HTR-8/SVneo (cell line): ENCODE measurements at places on chromosomes 2 and 18.

DNA sequence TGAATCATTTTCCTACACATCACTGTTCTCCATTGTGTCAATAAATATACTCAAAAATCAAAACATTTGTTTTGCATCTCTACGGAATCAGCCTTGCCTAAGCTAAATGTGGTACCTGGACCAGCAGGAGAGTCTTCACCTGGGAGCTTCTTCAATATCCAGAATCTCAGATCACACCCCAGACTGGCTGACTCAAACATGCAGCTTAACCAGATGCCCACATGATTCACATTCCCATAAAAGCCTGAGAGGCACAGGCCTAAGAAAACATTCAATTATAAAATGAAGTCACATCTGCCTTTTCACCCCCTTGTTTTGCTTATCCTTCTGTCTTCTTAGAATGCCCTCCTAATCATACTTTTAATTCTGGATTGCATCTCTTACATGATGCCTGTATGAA lies 1045.5 kb upstream of the NXPH2 start:
- no peak for DNase-seq

DNA sequence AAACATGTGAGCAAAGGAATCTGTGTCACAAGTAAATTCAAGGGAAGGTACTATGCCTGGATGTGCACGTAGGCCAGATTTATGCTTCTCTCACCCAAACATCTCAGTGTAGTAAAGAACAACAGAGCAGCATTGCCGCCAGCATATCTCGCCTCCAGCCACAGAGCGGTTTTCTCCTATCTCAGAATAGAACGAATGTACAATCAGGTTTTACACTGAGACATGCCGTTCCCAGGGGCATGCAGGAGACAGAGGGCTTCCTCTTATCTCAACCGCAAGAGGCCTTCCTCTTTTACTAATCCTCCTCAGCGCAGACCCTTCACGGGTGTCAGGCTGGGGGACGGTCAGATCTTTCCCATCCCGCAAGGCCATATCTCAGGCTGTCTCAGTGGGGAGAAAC lies 175.3 kb downstream of the RPIA start:
- DNase-seq, result no peak

DNA sequence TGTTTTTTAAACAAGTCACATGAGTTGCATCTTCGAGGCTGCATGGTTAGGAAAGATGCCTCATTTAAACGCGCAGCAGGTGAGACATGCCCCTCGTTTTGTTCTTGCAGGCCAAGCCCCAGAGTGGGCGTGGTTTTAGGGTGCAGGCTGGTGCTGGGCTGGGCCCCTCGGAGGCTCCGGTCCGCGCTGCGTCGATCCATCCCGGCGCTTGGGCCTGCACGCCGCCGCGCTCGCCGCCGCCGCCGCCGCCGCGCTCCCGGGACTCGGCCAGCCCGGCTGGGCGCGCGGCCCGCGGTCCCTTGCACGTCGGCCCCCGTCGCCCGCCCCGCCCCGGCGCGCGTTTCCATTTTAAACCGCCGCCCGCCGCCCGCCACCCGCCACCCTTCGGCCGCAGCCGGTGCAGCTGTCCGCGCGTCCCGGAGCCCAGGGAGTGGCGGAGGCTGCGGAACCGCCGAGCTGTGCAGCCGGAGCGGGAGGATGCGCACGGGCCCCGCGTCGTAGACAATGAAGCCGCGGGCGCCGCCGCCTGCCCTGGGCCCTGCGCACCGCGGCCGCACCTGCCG lies 175.5 kb downstream of the AGAP1 start:
- DNase-seq, result peak; percentile 60

- DNase-seq, result no peak
Observed at GRCh38 chr2:146048141-146048540, 1528.2 kb upstream of the ZEB2 start.

- no peak for DNase-seq
Observed at GRCh38 chr2:80030135-80030534, 274.4 kb downstream of the LRRTM1 start.

GRCh38 chr2:178502751-178503150 lies 22.5 kb downstream of the PLEKHA3 start:
- DNase-seq, result no peak

DNA sequence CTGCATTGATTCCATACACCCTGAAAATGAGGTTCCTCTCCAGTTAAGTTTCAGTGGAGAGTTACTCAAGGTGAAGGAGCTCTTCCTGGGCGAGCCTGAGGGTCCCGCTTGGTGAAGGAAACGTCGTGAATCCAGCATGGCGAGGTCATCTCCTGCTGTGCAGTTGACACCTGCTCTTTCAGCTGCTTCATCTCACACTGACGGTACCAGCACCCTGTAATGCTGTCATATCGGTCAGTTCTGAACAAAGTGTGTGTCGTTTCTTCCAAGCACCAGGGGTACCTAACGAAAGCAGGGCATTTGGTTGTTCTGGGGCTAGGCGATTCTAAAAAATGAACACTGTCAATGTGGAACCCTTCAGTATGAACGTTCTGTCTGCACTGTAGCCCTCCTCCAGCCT lies 52.6 kb downstream of the ITGB1BP1 start:
- no peak for DNase-seq

- DNase-seq, result no peak
Observed at GRCh38 chr18:3605954-3606443, 156.0 kb downstream of the TGIF1 start.

- DNase-seq, result no peak
Observed at GRCh38 chr2:236123716-236124115, 44.5 kb downstream of the GBX2 start.

DNA sequence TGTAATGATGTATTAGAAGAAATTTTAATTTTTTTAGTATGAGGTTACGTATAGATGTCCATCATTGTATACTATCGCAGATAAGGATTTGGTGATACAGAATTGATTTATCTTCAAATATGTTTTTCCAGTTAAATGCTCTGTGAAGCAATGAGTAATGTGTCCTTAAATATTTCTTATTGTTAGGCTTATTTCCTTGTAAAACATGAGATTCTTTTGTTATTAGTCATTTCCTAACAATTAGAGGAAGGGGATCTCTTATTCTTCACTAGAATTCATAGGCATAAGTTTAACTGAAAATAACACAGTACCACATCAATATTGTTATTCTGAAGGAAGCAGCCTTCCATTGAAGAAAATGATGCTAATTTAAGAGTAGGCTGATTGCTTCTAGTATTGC lies 15.5 kb upstream of the OTX1 start:
- no peak for DNase-seq

DNA sequence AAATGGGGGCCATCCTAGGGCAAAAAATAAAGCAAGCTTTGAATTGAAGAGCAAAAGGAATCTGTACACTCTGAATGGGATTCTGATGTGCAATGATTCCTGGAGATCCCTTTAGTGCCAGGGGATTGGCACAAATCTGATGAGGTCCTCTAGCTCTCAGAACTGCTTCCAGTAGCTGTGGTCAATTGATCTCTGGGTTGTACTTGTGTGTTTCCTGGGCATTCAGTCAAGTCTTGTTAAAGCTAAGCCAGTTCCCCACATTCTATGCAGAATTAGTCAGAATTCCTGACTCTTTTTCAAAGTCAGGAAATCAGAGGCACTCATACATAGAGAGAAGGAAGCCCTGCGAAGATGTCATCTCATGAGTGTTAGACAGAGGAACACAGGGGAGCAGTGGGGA lies 161.3 kb downstream of the DNER start:
- no peak for DNase-seq

DNA sequence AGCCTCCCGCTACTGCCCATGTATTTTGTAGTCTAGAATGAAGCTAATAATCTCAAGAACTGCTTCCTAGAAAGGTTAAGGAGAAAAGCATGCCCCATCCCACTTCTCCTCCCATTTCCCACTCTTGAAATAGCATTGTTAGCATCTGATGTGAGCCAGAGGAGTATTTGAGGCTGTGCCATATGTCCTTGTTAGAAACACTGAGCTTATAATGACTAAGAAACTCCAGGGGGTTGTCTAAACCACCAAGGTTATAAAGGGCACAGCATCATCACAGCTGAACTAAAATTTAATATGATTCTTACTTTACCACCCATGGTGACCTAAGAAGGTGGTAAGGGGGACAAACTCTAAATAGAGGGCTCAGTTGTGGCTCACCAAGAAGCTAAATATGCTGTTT lies 16.6 kb downstream of the TSPYL6 start:
- DNase-seq, result no peak

GRCh38 chr2:58957188-58957840 lies 716.2 kb upstream of the FANCL start:
- DNase-seq, result no peak

DNA sequence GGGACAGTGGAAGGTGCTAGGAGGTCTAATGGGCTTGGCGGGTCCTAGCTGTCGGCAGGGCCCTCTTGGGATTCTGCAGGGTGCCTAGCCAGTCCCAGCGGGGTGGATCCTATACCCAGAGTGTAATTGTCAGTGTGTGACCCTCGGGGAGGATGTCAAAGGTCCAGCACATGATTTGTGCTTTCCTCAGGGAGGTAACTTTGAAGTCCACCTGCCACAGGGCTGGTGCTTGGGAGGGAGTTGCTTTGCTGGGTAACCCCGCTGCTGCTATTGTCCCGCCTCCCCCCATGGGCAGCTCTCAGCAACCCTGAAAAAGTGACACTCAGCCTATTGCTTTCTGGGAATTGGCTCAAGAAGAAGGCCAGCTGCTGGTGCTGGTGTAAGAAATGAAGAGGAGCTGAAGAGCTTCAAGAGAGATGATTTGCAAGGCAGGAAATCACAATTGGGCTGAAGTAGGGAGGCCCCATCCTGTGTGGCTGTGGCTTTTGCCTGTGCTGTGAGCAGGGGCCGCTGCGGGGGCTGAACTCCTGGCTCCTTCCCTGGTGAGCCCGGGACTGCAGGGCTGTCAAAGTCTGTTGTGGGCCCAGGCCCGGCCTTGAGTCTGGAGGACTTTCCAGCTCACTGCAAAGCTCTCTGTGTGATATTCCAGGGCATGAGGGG lies 36.4 kb downstream of the EMILIN2 start:
- DNase-seq, result no peak

GRCh38 chr2:240478346-240479110 lies 43.1 kb downstream of the GPC1 start:
- DNase-seq, result no peak

DNA sequence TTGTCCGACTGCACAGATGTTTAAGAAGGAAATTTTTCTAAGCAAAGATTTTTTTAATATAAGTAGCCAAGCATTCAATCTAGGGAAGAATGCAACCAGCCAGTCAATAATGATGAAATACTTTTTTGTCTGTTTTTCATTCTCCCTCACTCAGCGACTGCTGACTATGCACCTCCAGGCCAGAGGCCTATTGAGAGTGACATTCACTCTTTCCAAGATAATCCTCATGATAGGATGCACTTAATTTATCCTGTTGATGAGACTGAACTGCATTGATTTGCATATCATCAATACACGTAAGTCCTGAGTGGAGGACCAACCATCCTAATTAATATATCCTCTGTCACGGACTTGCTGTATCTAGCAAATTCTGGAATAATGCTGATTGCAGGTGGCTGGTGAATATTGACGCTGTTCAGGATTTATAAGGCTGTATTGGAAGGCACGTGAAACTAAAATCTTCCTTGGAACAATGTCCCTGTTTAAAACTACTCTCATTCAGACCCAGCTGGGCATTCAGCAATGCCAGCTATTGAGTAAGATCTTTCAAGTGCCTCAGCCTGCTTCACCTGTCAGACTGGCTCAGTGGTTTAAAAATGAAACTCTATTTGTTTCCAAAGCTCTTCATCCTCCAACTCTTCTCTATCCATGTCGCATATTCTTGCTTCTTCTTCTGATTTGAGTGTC lies 142.2 kb downstream of the MAP2 start:
- no peak for DNase-seq

DNA sequence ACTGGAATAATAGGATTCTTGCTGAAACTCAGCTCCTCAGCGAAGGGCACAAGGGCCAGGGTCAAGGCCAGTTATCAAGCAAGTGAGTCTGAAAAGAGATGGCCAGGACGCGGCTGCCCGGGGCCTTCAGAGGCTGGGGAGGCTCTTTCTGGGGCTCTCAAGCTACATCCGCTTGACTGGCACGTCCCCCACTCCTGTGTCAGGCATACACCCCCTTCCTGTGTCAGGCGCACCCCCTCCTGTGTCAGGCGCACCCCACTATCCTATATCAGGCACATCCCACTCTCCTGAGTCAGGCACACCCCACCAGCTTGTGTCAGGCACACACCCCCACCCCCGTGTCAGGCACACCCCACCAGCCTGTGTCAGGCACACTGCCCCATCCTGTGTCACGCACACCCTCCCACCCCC lies 91.8 kb downstream of the TPO start:
- no peak for DNase-seq

DNA sequence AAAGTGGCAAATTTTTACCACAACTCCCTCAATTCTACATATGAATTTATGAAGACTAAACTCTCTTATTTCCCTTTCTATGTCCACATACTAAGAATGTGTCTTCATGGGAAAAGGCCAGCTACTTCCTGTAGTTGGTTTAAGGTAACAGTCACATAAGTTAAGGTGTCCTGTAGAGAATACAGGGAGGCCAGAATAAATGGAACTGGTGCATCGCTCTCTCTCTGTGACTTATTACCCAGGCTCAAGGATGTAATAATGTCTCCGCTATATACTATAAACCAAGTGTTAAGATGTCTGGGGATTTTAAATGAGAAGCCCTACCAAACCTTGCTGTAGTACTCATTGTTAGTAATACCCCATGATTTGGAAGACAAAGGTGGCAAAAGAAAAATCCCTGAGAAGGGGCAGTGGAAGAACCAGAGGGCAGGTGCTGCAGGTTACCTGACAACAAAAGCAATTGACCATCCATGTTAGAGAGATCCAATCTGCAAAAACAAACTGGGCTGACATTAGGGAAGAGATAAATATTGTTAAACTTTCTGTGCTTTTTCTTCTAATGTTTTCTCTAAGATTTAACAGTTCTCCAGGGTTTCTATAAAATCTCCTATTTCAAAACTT lies 372.8 kb downstream of the TMX3 start:
- DNase-seq, result no peak

DNA sequence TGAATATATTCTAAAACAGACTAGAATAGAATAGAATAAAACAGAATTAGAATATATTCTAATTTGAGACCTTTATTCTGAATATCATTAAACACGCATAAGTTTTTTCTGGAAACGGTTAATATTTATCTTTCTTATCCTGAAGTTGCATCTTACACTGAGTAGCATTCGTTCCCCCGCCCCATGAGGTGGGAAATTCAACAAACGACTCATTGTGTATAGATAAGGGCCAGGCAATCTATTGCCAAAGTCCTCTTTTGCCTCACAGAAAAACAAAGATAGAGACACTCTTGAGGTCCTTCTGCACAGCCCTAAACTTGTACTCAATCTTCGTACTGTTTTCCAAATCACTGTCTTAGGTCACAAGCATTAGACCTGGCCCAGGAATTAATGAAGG lies 98.1 kb downstream of the COL6A3 start:
- no peak for DNase-seq
